ENCODE measurements at places on chromosomes 6 and 20. TPM values are rescaled to one million over a fixed set of nuclear protein-coding genes. Genes with fewer than 3 reads are reported as not detected.

DNA sequence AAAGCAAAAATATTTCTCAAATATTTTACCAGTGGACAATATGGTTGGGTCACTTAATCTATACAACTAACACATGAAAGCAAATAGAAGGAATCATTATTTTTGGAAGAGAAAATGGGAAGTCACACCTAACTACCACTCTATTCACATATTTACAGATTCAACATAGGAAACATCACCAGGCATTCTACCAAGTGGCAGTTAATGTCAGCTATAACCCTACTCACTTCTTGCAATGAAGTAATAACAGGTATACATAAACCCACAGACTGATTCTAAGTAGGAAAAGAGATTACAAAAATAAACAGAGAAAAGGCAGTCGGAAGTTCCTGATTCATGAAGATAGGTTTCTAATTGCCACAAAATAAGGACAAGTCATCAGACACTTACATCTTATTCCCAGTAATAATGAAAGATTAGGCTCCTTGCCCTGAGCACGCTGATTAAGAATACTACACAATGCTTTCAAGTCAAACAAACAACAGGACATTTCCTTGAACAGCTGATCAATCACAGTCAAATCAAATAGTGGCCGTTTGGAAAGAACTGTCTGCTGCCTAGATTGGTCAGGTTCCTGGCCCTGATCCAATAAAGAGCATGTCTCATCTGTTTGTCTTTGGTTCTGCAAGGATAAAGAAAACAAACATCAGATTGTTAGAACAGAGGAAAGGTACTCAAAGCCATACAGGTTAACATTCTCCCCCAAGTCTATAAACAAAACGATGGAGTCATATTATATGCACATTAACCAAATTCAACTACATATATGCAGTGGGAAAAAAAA is 79.2 kb upstream of the PLN start:
- DNase-seq: peak; percentile 26

- DNase-seq: no peak
Measured at GRCh38 chr6:44176762-44177509, 18.3 kb downstream of the CAPN11 start.

DNA sequence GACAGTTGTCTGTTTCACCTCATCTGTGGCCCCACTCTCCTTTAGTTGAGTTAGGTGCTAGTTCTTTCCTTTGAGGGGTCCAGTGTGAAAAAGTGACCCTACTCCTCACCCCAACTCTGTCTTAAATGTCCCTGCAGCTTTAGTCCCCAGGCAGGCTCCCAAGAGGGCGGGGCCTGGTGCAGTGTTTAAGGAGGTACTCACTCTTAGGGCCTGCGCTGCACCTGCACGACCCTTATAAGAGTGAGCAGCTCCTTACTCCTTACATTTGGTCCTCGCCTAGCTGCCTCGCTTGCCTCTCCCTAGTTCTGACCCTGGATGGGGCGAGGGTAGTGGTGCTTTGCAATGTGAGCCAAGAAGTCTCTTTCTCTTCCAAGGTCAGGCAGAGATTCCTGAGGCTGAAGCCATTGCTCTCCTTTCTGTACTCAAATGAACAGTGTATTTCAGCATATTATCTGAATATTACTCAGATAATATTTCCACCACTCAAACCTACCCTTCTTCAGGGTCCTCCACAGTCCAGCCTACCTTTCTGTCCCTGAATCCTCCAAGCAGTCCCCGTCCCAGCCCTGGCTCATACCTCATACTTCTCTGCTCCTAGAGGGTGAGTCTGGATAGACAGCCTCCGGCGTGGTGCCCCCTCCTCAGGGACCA is 11.9 kb upstream of the VEGFA start:
- DNase-seq: no peak

GRCh38 chr6:169424821-169425240 is 171.2 kb upstream of the THBS2 start:
- DNase-seq: no peak

DNA sequence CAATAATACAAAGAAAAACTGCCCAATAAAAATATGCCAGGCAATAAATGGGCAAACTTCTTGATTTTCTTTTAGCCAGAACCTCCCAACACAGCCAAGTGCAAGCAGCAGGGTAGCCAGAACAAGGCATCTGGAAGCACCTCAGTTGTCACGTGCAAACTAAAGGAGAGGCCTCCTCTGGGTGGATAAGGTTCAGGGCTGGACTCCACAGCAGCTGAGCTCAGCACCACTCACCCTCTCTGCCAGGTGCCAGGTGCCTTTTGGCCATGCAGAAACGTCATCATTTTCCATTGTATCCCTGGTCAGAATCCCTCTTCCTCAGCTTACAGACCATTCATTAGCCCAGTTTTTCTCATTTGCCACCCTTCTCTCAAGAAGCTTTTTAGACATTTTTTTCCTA is 52.7 kb downstream of the SOD2 start:
- no peak for DNase-seq

- no peak for DNase-seq
Measured at GRCh38 chr6:27777126-27777525, 135.1 kb downstream of the OR2B2 start.

- no peak for DNase-seq
Measured at GRCh38 chr6:150409576-150410066, 40.8 kb downstream of the IYD start.

- no peak for DNase-seq
Measured at GRCh38 chr20:46930640-46931339, 36.1 kb downstream of the EYA2 start.

- no peak for DNase-seq
Measured at GRCh38 chr6:50591135-50591534, 122.2 kb upstream of the TFAP2D start.

DNA sequence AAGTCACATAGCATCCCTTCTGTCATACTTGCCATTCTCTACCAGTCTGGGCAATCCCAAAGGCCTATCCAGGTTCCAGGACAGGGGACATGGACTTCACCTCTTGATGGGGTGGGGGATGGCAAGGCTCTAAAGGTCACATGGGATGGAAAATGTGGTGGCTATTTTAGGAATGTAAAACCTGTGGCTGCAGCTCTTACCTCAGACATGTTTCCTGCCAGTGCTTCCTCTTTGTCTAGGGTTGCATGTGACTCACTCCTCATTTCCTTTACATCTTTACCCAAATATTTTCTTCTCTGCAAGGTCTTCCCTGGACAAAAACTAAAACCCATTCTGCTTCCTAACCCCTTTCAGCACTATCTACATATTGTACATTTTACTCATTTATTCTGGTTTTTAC is 135.7 kb downstream of the BTBD3 start:
- peak; percentile 83 for DNase-seq

- no peak for DNase-seq
Measured at GRCh38 chr20:859751-860231, 26.3 kb downstream of the FAM110A start.

DNA sequence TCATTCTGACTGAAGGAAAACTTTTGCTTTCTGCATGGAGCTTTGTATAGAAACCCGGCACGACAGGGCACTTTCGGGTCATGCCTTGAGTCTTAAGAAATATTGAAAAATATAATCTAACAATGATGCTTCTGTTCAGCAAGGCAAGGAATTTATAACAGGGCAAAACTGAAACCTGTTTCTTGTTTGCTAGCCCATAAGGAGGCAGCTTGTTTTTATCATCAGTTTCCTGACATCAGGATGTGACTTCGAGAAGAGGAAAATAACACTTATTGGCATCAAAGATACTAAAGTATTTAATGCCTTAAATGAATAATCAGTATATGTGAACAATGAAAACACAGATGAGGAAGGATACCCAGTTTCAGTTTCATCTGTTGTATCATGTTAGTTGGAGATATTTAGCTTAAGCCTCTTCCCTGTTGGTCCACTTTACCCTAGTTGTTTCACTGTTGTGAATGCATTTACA is 146.5 kb downstream of the CDKAL1 start:
- DNase-seq: no peak

- DNase-seq: no peak
Measured at GRCh38 chr6:6006006-6006427, 708 bp downstream of the NRN1 start.

DNA sequence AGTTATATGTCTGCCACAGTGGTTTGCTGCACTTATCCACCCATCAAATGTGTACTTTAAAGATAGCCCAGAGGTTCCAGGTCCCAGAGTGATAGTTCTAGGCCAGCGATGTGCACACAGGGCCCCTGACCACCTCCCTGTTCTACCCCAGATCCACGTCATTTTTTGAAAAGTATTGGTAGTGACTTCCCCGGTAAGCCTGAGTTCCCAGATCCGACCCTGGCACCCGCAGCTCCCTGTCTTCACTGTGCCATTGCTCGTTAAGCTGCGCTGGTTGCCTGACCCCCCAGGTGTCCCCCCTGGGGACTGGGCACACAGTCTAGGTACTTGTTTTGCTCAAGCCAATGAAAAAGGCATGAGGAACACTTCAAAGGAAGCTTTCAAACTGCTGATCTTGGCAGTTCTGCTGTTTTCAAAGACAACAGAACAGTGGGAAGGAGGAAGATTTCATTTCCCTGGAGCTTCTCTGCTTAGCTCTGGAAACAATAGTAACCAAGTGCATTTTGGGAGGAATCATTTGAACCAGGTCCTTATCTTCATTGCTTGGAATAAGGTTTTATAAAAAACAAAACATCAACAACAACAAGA is 116.3 kb upstream of the TAB2 start:
- no peak for DNase-seq

- no peak for DNase-seq
Measured at GRCh38 chr20:34744847-34745246, 40.7 kb downstream of the TP53INP2 start.

SAPCD1 gene
- 1.2 TPM for total RNA-seq

HLA-DMB gene
- 0.11 TPM for total RNA-seq

RARS2 gene
- 48.3 TPM for total RNA-seq

LEMD2 gene
- 62.2 TPM for total RNA-seq

SLPI gene
- not detected for total RNA-seq

PLCG1 gene
- 99.6 TPM for total RNA-seq

CTCFL gene
- not detected for total RNA-seq

Measured in astrocyte (in vitro differentiated cells and primary cell).